ENCODE measurements at places on chromosomes 1 and 21.

DNA sequence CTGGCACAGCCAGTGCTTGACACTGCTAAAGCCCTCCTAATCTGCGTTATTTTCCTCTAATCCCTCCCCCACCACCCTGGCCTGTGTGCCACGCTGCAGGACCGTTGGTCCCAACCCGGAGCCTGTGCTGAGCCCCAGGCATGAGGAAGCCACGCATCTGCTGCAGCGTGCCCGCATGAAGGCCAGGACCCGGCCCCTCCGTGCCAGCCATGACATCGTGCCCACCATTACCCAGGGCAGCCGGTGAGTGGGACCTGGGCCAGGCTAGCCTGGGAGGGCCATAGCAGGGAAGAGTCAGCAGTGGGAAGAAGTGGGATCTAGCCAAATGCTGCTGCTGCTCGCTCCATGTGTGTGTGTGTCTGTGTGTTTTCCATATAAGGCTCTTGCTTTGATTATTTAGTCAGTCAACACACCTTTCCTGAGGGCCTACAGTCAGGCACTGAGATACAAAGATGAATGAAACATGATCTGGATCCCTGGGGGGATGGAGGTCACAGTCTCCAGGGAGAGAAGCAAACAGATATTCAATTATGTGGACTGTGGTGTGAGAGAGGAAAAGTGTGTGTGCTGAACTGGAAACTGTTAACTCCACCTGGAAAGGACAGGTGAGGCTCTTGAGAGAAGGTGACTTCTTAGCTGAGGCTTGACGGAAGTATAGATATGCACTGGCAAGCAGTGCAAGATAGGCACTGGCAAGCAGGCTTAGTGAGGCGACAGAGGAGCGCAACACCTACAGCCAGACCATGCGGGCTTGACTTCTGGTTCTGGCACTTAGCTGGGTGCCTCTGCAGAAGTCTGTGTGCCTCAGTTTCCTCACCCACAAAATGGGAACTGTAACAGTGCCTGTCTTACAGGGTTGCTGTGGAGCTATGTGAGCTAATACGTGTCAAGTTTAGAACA, 15.9 kb downstream of the KIAA1614 start:
- no peak for DNase-seq

DNA sequence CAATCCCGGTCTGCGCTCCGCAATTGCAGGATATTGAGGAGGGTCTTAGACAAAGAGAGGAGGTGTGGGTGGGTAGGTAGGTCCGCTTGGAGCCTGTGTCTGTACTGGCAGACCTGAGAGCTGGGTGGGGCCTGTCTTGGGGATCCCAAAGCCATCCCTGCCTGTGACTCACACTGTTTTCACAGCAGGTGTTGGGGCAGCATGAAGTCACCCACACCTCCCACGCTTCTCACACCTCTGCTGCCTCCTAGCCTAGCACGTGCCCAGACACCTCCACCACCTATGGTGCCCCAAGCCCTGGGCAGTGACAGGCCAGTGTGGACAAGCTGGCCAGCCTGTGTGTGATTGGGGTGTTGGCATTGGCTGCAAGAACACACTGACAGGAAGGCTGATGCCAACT, 65.7 kb upstream of the ECE1 start:
- DNase-seq, result no peak

DNA sequence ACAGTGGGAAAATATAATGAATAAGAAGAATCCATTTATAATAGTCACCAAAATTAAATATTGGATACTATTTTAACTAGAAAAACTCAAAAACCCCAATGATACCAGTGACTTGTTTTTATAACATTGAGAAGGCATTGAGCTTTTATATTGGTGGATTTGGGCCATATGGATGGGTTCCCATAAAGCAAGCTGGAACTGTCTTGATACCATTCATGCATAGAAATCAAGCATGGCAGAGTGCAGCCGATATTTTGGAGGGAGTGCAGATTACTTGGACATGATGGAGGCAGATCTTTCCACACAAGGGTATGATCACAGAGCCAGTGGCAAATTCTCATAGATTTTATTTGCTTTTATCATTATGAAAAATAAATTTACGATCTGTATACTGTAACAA, 3.8 kb upstream of the RWDD3 start:
- DNase-seq, result no peak

GRCh38 chr21:41429925-41430491, 4.0 kb downstream of the MX1 start:
- no peak for DNase-seq

DNA sequence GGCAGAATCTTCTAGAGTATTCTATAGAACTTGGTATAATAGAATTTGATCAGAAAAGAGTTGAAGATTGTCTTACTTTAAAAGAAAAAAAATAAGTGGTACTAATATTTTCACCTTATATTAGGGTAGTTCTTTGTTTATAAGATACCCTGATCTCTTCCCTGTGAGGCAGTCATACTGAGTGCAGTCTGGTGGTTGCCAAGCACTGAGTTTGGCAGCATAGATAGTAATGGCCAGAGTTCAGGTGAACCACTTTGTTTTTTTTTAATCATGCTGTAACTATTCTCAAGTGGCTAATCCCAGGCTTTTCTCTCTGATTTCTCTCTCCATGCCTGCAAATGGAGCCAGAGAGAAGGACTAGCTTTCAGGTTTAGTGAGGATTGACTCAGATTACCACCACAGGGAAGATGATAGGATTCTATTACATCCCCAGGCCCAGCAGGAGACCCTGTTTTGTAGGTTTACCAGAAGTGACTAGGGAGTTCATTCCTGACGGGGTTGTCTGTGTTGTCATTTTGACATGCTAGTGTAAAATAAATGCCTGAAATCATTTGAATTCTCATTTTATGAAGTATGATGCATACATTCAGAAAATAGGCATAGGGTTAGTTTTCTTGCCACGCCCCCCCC, 16.7 kb downstream of the KDM1A start:
- DNase-seq, result no peak

DNA sequence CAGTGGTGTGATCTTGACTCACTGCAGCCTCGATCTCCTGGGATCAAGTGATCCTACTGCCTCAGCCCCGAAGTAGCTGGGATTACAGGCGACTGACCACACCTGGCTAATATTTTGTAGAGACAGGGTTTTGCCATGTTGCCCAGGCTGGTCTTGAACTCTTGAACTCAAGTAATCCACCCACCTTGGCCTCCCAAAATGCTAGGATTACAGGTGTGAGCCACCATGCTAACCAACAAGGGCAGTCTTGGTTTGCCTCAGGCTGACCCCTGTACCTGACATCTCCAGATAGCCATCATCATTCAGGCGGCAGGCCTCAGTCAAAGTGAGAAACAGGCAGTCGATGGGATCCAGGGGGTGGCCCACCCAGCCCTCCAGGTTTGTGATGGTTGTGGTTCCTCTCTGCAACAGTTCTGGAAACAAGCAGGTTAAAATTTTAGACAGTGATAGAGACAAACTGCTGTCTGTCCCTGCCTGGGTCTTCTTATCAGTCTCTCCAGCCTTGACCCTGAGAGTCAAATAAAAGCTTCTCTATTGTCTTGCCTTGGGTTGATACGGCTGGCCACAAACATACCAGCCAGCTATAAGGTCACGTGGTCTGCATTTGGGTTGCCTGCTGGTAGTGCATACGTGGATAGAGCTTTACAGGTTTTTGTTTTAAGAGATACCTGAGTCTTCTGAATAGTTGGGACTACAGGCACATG, 26.8 kb downstream of the UROD start:
- DNase-seq, result no peak

DNA sequence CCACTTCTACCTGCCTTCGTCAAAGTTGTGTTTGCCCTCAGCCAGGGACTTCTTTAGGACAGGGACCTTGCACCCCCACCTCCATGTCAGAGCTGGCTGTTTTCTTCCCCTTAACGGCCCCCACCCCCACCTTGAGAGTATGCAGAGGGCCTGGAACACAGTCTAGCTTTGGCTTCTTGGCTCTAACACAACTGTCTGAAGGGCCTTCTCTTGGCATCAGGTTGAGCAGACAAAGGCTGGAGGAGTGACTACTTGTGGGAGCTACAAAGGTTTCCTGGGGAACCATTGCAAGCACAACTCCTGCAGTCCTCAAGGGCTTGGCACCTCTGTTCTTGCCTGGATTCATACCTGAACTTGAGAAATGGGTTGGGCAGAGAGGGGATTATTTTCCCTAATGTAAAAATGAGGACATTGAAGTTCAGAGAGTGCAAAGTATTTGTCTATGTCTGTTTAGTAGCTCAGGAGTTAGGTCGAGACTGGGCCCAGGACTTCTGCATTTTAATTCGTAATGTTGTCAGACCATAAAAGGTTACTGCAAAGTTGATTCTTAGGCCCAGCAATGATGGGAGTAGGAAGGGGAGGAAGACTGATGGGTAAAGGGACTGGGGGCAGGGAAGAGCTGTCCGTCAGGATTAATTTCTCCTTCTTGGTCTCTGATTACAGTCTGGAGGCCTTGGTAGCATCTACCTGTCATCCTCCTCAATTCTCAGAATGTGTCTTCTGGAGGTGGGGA, 2.6 kb downstream of the CYP4B1 start:
- DNase-seq, result no peak

- no peak for DNase-seq
These were observed 2.7 kb downstream of the AMPD2 start for GRCh38 chr1:109622137-109622892.

DNA sequence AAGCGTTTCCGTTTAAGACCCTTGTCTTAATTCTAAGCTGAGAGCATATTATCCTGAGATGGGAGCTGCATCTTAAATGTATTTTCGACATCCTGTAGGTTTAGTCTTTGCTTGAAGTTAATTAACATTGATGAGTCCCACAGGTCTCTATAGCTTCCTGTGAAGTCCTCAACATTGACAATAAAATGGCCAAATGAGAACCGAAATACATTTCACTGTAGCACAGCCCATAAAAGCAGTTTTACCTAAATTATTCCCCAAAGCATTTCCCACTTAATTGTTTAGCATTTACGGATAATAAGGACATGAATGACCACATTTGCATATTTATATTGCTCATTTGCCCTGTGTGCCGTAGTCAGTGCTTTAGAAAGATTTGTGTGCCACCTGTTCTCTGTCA, 116.4 kb downstream of the CRB1 start:
- no peak for DNase-seq

DNA sequence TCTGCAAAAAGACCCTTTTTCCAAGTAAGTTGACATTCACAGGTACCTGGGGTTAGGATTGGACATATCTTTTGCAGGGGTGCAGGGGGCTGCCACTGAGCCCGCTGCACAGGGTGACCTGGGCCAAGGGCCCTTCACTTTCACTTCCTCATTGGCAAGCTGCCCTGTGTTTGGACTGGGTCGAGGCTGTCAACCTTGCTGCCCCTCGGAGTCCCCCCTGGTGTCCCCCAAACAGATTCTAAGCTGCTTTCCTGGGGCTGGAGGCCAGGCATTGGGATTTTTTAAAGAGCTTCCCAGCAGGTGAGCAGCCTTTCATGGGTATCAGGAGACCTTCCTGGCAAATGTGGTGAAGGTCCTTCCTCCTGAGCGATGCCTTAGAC, 7.9 kb upstream of the UMODL1 start:
- no peak for DNase-seq

- peak; percentile 49 for DNase-seq
These were observed 16.8 kb upstream of the SH3GLB1 start for GRCh38 chr1:86687595-86687994.

GRCh38 chr1:179253286-179253972, 24.0 kb upstream of the ABL2 start:
- DNase-seq, result no peak

GRCh38 chr1:29676496-29676895, 440.2 kb downstream of the PTPRU start:
- no peak for DNase-seq

GRCh38 chr1:205588636-205589035, 43.2 kb downstream of the ELK4 start:
- DNase-seq, result no peak

GRCh38 chr1:16023050-16023653, 1.3 kb downstream of the CLCNKA start:
- DNase-seq, result no peak

DNA sequence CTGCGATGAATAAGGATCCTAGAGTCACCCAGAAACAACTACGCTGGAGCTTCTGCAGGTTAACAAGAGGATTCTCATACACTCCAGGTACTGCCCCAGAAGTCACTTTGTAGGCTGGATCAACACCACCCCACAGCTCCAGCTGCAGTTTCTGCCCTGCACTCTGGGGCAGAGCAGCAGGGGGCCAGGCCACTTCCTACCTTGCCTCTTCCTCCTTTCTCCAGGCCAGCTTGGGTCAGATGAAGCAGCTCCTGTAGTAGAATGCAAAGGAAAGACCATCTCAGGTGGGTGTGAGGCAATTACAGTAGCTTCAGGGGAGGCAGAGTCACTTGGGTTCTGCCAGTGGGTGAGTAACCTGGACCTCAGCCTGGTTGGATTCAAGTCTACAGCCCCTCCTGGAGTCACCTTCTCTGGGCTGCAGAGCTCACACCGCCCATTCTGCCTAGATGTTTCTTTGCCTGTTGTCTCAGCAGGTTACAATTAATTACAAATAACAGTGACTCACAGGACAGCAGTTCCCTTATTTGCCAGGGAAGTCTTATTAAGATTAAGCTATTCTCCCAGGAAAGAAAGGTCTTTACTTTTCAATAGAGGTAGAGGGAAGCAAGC, 24.4 kb upstream of the BCAR3 start:
- no peak for DNase-seq

DNA sequence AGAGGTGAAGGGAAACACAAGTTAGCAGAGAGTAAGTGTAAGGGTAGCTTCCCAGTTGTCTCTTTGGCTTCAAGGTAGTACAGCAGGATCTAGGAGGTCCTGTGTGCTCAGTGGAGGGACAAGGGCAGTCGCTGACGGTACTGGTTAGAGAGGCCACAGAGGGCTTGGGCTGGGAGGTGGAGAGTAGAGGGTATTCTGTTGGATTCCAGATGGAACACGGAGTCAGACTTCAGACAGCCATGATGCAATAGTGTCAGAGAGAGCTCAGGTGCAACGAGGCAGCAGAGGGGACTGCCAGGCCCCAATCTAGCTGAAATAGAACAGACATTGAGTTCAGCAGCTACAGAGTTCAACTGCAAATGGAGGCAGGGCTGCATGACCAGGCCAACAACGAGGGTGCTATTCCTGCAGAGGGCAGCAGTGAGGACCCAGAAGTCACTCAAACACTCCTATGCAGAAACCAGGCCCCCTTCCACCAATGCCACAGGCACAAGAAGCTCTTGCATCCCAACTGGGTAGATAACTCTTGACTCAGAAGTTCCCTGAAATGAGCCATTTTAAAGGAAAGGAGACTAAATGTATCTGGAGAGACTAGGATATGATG, 325.0 kb upstream of the ESRRG start:
- peak; percentile 8 for DNase-seq

DNA sequence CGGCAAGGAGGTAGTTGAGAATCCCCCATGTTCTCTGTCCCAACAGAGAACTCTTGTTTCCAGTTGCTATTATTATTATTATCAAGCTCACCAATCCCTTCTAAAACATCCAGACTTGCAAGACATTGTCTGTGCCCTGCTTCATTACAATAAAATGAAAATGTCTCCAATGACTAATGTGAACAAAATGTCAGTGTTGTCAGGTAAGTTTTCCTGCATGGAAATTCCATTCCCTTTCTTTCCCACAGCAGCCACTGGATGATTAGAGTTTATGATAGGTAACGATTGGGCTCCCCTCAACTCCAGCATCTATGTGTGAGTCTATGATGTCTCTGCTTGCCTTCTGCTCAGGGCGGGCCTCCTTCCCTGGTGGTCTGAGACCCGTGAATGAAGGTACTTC, 8.9 kb upstream of the DYRK1A start:
- no peak for DNase-seq

GRCh38 chr1:175537571-175537970, 205.8 kb downstream of the TNR start:
- no peak for DNase-seq

Measured in AML-193 (cell line).